ENCODE measurements at places on chromosomes 2 and 18. TPM values are rescaled to one million over a fixed set of nuclear protein-coding genes. Genes with fewer than 3 reads are reported as not detected.
A peak's percentile ranks its signal among the peaks of the same experiment; 100 is the strongest.

TUBB8B gene
- not detected for total RNA-seq

B4GALT6 gene
- 1.4 TPM for total RNA-seq

SERPINB12 gene
- not detected for total RNA-seq

CRYBA2 gene
- 6.4 TPM for total RNA-seq

LIPG gene
- total RNA-seq = 9.1 TPM

ADRA2B gene
- not detected for total RNA-seq

DCDC2C gene
- total RNA-seq = not detected

KCNS3 gene
- total RNA-seq = 7.9 TPM

ABCG8 gene
- not detected for total RNA-seq

GRCh38 chr2:176818617-176819016 is 394.0 kb upstream of the HNRNPA3 start:
- no peak for DNase-seq

DNA sequence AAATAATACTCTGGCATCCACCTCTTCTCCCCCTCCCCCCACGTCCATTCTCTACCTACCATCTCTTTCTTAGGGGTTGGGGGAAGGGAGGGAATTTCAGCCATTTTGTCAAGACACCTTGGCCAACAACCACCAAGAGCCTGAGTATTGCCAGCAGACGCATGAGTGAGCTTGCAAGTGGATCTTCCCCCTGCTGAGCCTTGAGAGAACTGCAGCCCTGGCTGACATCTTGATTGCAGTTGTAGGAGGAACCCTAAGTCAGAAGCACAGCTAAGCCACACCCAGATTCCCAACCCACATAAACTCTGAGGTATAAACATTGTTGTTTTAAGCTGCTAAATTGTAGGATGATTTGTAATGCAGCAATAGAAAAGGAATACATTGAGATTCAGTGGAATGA is 165.6 kb downstream of the TMEFF2 start:
- peak; percentile 48 for DNase-seq

DNA sequence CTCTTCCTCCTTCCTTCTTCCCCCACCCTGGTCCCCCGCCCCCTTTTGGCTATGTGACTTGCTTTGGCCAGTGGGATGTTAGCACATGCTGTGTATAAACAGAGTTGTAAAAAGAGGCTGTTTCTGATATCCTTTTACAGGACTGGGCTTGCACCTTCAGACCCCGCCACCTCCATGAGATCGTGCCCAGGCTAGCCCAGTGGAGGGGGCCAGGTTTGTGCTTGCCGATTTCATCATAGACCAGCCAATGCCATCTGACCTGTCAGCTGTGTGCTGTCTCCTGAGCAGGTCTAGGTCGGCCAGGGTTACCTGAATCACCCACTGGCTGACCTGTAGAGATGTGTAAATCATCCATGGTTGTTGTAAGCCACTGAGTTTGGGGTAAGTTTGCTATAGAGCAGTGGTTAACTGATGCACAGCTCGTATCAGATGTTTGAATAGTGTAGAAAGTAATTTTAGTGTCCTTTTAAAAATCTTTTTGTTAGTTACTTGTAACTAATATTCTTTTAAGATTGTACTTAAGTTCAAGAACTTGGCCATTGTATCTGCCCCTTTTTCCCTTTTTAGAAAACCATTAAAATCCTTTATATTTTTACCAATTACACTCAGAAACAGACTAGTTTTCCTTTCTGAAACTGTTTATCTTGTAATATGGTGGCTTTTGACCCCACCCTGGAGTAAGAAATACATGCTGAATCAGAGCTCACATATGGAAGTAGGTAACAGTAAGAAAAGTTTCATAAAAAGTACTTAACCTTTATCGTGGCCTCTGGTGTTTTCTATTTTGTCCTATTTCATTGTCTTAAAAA is 122.0 kb upstream of the MGAT5 start:
- no peak for DNase-seq

- DNase-seq = no peak
Observed at GRCh38 chr18:69686861-69687260, 260.8 kb downstream of the CD226 start.

- DNase-seq = no peak
Observed at GRCh38 chr2:234027641-234028040, 22.9 kb upstream of the SPP2 start.

- no peak for DNase-seq
Observed at GRCh38 chr2:69966496-69966895, 5.1 kb upstream of the ASPRV1 start.

DNA sequence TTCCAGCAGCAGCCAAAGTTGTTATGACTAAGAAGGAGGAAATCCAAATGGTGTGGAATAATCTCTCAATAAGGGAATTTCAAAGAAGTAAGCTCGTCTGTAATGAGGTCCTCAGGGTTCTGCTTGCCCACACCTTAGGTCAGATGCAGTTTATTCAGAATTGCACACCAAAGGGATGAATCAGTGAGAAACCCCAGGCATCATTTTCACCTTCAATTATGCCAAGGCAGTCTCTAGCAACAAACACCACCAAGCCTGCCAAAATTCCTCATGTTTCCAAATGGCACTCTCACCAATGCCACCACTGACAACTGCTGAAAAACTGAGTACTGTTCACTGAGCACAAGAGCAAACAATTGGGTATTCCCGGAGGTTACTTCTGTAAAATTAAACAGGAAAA is 43.6 kb downstream of the KCNG3 start:
- DNase-seq = no peak

DNA sequence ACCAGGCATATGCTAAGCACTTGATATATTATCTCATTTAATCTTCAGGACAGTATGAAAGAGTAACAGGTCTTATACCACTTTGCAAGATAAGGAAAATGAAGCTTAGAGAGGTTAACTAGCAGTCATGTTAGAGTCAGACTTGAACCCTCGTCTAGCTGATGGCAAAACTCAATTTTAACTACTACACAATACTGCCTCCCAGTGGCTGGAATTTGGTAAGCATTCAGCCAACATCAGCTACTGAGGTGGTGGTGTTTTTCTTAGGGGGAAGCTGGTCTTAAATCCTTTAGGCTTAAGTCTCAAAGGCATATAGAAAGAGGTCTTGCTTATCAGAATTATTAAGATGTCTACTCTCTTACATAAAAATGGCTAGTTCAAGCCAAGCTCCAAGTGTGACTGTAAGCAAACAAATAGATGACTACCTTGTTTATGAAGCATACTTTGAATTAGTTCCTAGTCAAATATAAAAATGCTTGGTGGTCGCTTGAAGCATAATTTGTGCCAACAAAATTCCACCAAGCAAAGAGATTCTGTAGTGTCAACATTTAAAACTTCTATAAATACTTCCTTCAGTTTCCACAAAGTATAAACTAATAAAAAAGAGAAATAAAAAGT is 325.4 kb upstream of the FIGN start:
- peak; percentile 69 for DNase-seq

DNA sequence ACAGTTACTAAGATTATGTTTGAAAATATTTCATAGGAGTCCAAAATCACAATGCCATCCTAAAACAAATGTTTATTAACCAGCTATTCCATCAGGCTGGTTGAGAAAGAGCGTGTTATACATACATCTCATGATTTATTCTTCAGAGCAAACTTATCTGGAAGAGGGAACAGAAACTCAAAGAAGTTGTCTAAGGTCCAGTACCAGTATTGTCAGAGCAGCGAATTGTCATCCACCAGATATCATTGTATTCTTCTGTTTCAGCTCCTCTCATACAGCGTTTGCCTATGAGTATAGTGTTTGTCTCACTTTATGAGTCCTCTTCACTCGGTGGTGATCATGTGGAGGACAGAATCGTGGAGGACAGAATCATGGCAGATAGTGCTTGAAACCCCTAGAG is 238.2 kb downstream of the OSR1 start:
- DNase-seq = no peak

DNA sequence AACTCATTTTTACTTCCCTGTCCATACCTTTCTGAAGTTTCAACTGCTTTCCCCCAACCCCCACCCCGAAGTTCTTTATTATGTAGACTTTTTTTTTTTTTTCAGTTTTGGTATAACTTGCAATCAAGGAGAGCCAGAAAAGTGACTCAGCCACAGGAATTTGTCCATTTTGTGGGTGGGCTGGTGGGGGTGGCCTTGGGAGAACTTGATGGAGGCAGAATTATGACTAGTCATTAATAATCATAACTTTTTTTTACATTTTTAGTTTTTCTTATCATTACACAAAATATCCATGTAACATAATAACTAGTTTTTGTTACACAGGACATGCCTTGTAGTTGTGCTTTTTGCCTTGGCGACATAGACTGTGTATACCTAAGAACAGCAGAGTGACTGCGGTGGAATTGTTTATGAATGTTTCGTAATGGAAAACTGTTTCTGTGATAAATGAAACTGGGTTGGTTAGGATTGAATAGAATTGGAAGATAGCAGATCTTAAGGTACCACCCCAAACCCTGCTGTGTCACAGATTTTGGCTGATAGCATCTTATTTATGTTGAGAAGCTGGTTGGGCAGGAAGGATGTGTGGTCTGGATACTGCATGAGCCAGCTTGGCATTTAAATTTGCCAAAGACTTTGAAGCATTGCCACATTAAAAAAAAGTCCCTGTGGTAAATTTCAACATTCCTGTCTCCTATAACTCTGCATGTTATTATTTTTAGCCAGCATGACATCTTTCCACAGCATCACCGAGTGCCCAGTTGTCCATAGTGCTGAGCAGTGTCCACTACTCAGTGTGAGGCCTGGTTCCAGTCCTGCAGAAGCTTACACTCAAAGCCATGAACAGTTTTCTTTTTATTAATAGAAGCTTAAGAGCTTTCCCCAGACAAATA is 30.7 kb downstream of the LYPD6B start:
- DNase-seq = peak; percentile 90

DNA sequence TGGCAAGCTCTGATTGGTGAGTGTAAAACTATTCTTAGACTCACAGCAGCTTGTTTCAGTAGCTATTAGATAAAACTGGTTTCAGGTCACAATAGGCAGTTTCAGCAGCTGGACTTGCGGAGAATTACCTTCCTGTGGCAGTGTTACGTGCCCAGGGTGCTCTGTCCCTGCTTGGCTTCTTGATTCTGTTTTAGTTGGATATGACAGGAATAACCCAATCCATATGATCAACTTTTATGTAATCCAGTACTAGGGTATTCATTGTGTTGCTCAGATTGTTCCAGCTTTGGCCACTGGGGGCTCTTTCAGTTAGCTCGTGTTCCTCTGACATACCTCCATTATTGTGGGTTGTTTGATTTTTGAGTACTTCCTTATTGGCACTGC is 43.1 kb downstream of the INPP4A start:
- DNase-seq = peak; percentile 56

GRCh38 chr18:77632758-77633157 is 383.1 kb downstream of the GALR1 start:
- DNase-seq = no peak

GRCh38 chr2:11411244-11411643 is 54.7 kb downstream of the E2F6 start:
- DNase-seq = no peak

- peak; percentile 66 for DNase-seq
Observed at GRCh38 chr2:192286093-192286701, 91.5 kb upstream of the TMEFF2 start.

GRCh38 chr18:80133124-80133523 is 24.1 kb downstream of the ADNP2 start:
- no peak for DNase-seq

- DNase-seq = no peak
Observed at GRCh38 chr2:186820303-186820702, 28.7 kb downstream of the ZSWIM2 start.

DNA sequence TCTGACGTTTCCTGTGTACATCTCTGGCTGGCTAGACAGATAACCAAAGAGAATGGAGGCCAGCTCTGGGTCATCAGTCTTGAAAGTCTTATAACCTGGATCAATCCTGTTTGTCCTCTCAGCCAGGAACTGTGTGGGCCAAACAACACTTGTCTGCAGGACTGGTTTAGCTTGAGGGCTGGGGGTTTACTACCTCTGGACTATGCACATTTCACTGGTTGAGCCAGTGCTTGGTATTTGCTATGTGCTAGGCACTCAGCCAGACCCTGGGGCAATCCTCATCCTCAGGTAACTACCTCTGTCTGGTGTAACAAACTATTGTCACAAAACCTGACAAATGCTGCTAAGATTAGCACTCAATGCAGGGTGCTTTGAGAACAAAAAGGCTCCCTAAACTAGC is 169.7 kb downstream of the HAUS1 start:
- DNase-seq = peak; percentile 43

GRCh38 chr2:25302758-25303375 is 38.9 kb downstream of the DNMT3A start:
- no peak for DNase-seq
